GM03348 (cell line): ENCODE measurements at places on chromosomes 11 and 22.
A peak's percentile ranks its signal among the peaks of the same experiment; 100 is the strongest.

GRCh38 chr11:35800970-35801953, 138.7 kb downstream of the TRIM44 start:
- no peak for DNase-seq

DNA sequence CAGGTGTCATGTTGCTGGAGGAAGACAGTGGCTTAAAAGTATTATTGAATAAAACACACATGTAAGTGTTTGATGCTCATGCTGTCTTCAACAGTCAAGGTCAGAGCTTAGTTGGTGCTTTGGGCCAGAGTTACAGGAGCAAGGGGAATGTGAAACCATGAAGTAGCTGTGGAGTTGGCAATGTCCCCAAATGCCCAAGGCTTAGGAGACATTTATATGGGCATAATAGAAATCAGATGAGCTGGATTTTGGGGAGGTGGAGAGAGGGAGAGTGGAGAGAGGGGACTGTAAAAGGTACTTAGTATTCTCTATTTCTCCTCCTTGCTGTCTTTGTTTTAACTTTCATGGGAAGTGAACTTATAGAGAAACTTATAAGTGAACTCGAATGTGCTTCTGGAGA, 407.8 kb downstream of the ETS1 start:
- DNase-seq, result no peak

DNA sequence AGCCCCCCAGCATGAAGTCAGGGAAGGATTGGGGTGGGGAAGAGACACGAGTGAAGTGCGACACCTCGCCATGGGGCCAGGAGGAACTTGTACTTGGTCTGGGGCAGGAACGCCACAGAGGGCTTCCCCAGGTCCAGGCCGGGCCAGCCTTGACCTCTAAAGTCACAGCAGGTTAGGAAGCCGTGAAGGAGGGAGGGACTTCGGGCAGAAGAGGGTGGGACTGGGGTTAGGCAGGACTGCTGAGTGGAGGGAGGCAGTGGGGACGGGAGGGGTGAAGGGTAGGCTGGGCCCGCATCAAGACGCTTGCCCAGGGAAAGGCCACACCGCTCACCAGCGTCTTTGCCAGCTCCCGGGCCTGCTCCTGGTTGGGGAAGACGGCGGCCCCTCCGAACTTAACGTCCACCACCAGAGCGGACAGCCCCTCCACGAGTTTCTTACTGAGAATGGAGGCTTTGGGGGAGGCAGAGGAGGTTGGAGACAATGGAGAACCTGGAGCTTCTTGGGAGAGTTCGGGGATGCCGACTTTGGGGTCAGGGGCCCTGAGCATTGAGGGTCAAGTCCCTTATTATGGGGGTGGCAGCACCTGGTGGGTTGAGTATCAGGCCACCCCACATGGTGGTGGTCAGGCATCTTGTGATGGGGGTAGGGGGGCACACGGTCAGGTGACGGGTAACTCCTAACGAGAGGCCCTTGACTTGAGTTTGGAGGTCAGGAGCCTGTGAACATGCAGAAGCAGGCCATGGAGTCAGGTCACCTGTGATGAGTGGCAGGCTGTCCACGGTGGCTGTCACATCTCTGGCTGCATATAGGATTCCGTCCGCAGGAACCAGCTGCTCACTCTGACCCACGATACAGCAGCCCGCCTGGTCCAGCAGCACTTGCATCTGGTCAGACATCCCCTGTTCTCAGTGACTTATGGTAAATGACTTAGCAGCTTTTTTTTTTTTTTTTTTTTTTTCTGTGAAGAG, 1.7 kb upstream of the SCO2 start:
- DNase-seq, result no peak

DNA sequence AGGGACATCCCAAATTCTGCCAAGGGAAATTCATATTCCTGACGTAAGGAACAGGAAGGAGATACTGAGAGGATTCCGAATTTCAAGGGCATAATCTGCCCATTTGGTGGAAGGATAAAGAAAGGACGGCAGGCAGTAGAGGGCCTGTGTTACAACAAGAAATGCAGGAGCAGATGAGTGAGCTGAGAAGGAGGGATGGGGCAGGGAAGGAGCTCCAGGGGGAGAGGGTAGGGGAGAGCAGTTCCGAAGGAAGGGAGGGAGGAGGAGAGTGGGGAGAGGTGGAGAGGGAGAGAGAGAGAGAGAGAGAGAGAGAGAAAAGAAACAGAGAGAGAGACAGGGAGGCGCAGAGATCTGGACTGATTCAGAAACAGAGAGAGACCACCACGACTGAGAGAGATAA, 843 bp downstream of the OPCML start:
- DNase-seq, result no peak

DNA sequence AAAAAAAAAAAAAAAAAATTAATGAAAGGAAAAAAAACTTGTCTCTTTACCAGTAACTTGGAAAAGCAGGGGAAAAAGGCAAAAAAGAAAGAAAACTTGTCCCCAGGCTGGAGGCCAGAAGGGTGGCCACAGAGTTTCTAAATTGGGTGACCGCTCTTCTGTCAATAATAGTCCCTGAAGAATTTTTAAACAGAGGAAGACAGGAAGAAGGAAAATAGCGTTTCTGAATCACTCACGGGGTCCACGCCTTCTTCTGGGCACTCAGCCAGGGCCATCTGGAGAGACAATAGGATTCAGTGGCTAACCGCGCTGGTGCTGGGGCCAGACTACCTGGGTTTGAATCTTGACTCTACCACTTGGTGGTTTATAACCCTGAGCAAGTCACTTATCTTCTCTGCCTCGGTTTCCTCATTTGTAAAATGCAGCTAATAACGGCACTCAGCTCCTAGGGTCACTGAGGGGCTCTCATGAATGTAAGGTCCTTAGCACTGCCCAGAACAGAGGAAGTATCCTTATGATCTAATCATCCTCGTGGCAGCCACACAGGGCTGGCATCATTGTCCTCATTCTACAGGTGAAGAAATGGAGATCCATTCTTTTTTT, 7.0 kb downstream of the C11orf86 start:
- DNase-seq, result peak; percentile 86

- DNase-seq, result no peak
Observed at GRCh38 chr11:113764527-113765219, 8.8 kb downstream of the ZW10 start.

DNA sequence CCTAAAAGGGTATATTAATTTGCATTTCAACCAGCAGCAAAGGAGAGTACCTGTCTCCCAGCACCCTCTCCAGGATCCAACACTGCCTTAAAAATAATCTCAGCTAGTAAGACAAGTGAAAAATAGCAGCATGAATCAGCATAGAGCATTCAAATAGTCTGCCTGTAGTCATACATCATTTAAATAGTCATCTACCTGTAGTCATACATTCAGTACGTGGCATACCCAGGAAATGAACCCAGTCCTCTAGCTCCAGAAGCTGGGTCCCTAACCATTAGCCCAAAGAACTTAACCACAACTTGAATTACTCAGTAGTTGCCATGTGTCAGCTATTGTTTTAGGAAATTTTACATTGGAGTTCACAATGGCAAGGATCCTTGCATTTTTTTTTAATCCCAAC, 9.3 kb downstream of the TENM4 start:
- peak; percentile 14 for DNase-seq

- DNase-seq, result no peak
Observed at GRCh38 chr11:94657629-94658028, 90.5 kb downstream of the PIWIL4 start.

DNA sequence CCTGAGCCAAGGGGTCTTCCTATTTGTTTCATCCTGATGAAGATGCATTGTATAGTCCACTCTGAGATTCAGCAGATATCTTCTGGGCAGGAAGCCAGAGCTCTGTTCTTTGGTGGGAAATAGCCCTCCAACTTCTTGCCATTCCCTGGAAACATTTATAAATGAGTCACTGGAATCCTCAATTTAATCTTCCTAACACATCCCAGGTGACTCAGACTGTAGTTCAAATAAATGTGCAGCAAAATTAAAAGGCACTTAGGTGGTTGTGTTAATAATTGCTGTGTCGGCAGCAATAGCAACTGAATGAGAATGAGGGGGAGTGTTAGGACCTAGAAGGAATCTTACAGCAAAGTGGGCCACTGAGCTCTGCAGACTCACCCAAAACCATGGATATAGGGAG, 108.6 kb downstream of the INSC start:
- DNase-seq, result no peak

- no peak for DNase-seq
Observed at GRCh38 chr22:44107340-44107739, 73.4 kb upstream of the PARVG start.

DNA sequence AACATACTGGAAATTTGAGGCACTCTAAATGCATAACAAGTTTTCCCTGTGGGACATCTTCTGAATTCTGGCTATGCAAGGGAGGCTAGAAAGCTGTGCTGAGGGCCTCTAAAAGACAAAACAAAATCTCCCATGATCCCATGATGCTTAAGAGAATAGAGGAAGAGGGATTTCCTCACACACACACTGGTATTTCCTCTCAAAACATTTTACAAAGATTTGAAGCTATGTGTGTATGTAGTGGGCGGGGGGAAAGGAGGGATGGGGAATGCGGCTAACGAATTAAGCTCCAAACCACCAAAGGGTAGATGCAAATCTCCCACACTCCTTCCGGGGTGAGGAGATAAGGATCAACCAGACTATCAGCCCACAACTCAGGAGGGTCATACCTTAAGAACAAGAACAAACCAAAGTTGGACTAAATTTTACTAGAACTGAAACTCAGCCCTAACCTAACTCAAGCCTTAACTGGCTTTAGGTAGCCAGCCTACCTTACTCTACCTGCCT, 6.0 kb downstream of the OR2AT4 start:
- no peak for DNase-seq

GRCh38 chr11:92317721-92318120, 93.1 kb downstream of the FAT3 start:
- no peak for DNase-seq

DNA sequence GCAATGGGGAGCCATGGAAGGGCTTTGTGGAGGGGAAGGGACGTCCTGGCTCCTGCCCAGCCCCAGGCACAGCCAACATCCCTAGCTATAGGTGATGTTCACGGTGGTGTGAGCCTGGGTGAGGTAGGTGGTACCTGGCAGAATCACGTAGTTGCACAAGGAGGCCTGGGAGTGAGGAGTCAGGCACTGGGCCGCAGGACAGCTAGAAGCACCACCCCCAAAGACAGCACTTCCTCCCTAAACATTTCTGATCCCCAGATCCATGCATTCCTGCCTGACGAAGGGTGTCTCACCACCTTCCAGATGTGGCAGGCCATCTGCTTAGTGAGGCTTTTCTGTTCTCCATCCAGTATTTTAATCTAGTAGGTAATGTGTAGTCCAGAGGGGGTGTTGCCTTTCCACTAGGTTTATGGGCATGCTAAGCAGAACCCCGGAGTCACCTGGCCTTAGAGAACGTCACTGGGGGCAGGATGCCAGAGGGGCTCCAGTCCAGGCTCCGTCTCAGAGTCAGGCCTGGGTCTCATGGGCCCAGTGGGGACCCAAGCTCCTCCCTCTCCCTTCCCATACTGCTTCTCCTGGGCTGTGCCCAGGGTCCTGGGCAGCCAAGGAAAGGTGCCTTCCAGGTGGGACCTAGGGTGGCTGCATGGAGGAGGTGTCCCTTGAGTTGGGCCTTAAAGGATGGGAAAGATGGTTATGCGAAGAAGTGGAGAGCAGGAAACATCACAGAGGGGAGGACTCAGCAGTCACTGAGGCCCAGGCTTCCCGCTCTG, 56.2 kb downstream of the OTOG start:
- peak; percentile 12 for DNase-seq
